ENCODE measurements at places on chromosomes 6 and 20.

DNA sequence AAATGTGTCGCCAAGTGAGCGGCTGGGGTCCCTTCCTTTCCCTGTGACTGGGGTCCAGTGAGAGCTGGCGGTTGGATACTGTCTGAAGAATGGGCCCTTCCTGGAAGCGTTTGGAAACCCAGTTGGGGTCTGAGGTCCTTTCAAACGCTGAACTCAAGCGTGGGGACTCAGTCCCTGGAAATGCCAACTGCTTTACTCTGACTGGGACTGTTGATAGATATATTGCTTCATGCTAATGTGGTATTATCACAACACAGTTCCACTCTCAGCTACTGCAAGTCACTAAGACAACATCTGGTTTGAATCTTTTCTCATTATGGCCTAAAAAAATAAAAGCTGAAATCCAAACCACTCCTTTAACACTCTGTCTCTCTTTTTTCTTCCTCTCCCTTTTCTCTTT, 23.7 kb upstream of the PSMF1 start:
- DNase-seq = no peak

DNA sequence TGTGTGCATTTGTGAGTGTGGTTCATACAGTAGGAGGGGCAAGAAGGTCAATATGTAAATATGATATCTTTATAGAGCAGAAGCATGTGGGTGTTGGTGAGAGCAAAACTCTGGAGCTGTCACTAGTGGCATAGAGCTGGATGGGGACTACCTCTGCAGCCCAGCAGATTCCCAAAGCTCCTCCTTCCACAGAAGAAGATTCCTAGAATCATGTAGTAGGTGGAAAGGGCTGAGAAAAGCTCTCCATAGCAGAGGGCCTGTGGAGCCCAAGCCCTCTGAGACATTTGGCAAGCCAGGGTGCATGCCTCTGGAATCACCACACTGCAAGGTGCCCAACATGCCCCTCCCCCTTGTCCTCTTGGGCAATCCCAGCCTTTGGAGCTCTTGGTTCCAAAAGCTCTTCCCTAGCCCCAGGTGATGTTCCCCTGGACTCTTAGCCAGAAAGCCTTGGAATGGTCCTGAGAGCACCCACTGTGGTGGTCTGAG, 233.2 kb downstream of the LRFN2 start:
- DNase-seq = no peak

- no peak for DNase-seq
These were observed 95.3 kb downstream of the EDN3 start for GRCh38 chr20:59395729-59396128.

DNA sequence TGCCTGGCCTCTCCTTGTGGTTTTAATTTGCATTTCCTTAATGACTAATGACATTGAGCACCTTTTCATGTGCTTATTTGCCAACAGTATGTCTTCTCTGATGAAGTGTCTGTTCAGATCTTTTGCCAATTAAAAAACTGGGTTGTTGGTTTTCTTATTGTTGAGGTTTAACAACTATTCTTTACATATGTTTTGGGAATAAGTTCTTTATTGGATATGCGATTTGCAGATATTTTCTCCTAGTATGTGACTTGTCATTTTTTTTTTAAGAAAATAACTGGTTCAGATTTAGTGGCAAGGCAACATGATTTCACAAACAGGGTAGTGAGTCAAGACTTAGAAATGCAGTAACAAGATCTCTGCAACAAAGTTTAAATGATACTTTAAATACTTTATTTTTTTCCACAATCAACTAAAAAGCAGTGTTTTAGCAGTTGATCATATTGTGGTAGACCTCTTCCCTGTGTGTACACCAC, 67.8 kb downstream of the TIAM2 start:
- DNase-seq = no peak

DNA sequence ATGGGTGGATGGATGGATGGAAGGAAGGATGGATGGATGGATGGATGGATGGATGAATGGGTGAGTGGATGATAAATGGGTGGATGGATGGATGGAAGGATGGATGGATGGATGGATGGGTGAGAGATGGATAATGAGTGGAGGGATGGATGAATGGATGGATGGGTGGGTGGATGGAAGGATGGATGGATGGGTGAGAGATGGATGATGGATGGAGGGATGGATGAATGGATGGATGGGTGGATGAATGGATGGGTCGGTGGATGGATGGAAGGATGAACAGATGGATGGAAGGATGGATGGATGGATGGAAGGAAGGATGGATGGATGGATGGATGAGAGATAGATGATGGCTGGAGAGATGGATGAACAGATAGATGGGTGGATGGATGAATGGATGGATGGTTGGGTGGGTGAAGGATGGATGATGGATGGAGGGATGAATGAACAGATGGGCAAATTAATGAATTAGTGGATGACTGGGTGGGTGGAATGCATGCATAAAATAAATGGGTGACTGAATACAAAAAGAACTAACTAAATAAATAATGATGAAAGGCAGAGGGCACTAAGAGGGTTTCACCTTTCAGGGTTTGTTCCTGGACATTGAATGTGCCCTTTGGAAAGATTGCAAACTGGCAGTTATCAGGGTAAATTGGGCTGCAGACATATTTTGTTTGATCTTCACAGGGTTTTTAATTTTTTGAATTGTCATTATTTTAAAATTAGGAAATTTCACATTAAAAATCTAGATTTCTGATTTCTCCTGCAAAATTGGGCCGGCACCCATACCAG, 50.9 kb upstream of the PTPN1 start:
- DNase-seq = no peak

DNA sequence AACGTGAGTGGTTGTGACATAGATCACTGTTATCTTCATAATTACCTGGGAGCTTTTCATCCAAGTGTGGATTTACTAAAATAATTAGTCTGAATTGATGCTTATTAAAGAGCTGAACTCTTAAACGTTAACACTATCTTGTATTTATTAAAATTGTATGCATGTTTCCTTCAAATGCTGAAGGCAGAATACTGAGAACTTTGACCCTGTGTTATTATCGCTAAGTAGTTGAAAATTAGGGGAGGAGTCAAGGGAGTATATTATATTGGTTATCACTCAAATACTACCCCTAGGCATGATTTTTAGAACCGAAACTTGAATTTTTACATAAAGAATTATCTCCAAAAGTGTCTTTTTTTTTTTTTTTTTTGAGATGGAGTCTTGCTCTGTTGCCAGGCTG, 5.8 kb downstream of the VAPB start:
- DNase-seq = no peak

GRCh38 chr6:157162766-157163433, 160.4 kb downstream of the TMEM242 start:
- DNase-seq = no peak

GRCh38 chr6:144730088-144730645, 445.0 kb downstream of the UTRN start:
- DNase-seq = no peak

DNA sequence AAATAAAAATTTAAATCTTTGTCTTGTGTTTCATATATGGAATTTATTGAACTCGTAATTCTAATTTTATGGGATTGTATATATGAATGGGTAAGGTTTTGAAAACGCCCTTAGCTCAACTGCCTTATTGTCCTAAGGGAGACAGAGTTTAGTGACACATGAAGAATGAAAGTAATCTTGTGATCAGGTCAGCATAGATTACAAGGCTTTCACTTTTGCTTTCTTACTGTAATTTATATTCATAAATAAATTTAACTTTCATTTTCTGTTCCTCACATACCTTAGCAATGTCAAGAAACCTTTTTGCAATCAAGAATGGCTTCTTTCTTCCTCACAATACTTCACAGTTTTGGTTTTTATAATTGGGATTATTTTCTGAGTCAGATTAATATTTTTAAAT, 14.4 kb downstream of the KPNA5 start:
- DNase-seq = no peak

DNA sequence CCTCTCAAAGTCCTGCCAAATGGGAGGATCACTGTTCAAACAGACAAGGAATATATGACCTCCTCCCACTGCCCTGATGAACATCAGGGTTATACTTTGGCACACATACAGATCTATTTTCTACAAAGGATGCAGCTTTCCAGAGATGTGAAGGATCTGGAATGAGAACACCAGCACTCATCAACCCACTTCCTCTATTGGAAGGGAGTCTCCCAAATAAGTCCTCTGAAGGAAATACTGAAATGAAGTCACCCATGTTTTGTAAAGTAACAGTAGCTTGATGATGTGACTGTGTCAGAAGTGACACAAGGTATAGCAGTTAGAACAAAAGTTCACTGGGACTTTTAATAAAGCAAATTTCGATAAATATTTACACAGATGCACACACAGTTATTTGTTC, 104.9 kb downstream of the OGFRL1 start:
- no peak for DNase-seq

GRCh38 chr6:25157842-25158241, 121.3 kb upstream of the CARMIL1 start:
- no peak for DNase-seq

DNA sequence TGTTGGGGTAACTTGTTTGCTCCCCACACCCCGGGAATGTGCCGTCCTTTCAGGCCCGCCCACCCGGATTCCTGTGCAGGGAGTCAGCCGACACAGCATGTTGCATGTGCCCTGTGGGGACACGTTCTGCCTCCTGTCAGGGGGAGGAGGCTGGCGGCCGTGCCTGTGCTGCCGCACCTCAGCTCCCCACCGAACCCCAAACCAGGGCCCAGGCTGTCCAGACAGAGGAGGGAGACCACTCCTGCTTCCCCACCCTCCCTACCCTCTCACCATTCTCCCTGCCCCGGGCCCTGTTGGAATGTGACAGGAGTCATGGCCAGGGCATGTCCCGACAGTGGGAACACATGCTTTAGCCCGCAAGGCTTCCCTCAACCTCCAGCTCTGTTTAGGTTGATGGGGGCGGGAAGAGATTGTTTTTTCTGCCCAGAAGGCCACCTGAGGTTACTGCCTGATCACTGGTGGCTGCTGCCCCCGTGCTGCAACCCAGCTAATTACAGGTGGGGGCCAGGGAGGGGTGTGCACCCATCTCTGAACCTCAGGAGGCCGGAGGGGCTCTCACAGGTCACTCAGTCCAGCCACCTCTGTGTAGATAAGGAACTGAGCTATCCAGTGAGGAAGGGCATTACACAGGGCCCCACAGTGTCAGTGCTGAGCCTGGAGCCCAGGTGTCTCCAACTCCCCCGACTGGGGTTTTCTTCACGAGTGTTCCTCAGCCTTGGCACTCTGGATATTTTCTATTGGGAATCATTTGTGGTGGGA, 13.6 kb downstream of the LRRC73 start:
- DNase-seq = no peak

- DNase-seq = no peak
These were observed 83.0 kb downstream of the BANF2 start for GRCh38 chr20:17782768-17783167.

DNA sequence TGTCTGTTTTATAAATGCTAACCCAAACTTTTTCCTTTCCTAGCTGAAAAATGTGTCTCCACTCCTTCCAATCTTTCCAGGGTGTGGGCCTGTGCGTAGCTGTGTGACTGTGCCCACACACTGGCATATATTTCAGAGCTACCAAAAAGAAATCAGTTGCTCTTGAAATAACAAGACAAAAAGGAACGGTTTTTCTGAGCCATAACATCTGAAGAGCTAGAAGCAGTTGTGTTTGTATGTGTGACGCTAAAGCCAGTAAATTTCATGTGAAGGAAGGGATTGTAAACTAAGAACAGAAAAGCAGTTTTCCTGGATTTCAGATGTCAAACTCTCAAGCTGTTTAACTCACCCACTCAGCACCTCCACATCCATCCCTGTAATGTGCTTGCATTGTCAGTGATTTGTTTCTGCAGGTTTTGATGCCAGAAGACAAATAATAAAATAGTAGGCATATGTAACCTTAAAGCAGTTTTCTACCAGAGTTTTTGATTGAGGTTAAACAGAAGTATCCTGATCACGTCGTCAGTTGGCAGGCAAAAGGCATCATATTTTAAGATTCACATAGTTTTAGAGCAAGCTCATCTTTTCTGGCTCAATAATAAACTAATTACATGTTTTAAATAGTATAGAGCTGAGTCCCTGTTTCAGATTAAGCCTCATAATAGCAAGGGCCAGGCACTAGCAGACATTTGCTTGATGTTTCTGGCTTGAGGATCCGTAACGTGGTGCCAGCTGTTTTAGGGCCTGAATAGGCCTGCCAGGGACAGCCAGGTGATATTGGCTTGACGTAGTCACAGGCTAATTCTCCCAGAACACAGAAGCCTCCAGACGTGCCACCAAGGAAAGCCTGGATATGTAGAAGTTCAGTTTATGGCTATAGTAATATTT, 90.9 kb downstream of the FOXO3 start:
- DNase-seq = no peak

- no peak for DNase-seq
These were observed 160.4 kb upstream of the TAB2 start for GRCh38 chr6:149157126-149157525.

- no peak for DNase-seq
These were observed 9.1 kb upstream of the CD40 start for GRCh38 chr20:46108976-46109375.

- DNase-seq = no peak
These were observed 39.5 kb upstream of the BEND3 start for GRCh38 chr6:107154801-107155160.

DNA sequence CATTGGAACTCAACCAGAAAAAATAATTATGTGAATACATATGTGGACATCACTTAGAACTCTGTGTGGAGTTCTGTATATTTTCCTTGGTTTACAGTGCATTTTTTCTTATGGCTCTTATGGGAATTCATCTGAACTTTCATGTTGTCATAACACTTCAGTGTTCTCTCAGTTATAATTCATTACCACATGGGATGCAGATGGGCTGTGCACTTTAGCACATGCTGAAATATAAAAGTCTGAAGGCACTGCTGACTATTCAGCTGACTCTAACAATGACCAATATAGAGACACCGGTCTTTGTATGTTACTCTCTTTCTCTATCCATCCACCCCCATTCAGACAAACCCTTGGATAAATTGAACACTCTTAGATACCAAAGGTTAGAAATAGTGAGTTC, 29.3 kb downstream of the GRIK2 start:
- DNase-seq = no peak

DNA sequence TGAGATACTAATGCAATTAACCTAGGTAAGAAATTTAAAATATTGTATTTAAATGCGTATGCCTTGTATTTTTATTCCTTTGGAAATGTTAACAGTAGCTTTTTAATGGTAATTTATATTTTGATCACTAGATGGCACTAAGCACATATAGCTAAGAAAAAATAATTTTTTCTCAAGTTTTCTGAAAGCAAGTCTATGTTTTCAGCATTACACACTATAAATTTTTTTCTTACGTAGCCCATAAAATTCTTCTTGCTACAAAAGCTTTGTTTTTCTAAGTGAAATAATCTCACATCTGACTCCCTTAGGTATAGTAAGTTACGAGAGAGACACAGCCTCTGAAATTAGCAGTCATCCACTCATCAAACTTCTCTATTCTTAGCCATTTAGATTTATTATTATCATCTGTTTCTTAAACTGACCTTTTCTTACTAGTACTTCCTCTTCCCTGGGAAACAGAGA, 35.7 kb downstream of the TSPYL4 start:
- no peak for DNase-seq
